ENCODE measurements at places on chromosomes 6 and 20.

DNA sequence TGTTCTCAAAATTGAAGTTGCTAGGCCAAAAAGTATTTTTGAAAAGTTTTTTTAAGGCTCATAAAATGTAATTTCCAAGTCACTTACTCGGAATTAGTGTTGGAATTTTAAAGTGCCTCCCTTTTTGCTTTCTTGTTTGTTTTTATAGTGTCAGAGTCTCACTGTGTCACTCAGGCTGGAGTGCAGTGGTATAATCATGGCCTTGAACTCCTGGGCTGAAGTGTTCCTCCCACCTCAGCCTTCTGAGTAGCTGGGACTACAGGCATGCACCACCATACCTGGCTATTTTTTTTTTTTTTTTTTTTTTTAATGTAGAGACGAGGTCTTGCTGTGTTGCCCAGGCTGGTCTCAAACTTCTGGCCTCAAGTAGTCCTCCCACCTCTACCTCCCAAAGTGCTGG lies 40.0 kb upstream of the GNRH2 start:
- no peak for DNase-seq

DNA sequence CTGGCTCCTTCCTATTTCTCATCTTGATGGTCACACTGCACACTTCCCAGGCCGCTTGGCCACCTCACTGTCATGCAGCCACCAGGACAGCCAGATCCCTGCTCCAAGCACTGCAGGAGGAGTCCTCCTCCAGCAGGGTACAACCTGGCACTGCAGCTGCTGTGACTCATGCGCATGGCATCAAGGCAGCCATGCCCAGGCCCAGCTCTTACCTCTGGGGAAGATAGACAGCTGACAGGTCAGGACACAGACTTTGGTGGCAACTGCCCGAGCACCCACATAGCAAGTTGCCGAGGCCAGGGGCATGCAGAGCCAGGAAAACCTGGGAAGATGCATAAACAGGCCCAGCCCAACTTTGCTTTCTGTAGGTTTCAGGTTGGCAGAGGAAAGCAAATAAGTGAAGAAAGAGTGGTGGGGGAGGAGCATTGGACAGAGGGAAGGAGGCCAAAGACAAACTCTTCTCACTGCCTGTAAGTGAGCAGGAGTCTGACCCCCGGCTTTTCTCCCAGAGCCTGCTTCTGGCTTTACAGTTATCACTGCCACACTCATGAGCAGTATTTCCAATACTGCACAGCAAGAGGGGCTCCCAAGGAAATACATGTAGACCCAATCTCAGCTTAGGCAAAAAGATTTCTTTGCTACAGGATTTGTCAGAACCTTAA lies 38.8 kb downstream of the SLC22A3 start:
- no peak for DNase-seq

- DNase-seq: no peak
Observed at GRCh38 chr20:58438970-58439808, 50.2 kb downstream of the VAPB start.

DNA sequence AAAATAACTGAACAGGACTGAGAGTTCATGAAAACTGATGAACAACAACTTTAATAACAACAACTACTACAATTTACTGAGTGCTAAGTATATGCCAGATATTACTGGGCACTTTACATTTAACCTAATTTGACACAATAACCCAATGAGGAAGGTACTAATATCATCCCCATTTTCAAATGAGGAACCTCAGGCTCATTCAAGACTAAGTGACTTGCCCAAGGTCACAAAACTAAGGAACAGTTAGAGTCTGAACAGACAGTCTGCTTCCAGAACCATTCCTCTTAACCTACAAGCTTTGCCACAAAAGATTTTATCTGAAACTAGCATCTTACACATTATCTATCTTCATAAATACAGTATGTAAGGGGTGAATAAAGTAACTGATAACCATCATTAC lies 10.6 kb upstream of the NDRG3 start:
- DNase-seq: no peak

DNA sequence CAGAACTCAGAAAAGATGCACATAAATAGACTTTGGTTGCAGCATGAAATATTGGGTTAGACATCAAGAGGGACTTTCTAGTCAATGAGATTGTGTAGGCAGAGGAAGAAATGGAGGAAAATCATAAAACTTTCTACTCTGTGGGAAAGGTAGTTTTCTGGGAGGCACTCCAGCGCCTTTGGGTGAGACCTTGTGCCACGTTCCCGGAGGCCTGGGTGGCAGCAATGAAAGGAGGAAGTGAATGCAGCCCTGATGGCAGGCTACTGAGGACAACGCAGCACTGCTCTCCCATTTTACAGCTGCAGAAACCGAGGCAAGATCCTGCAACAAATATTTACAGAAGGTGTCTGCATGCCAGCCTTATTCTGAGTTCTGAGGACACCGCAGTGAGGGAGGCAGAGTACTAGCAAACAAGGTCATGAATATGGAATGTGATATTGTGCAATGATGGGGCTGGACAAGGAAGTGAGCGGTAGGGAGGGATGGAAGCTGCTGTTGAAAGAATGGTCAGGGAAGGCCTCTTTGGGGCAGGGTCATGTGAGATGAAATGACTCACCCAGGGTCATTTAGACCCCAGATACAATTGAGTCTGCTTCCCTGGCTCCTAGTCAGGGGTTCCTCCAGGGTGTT lies 159.1 kb downstream of the TFAP2C start:
- no peak for DNase-seq

DNA sequence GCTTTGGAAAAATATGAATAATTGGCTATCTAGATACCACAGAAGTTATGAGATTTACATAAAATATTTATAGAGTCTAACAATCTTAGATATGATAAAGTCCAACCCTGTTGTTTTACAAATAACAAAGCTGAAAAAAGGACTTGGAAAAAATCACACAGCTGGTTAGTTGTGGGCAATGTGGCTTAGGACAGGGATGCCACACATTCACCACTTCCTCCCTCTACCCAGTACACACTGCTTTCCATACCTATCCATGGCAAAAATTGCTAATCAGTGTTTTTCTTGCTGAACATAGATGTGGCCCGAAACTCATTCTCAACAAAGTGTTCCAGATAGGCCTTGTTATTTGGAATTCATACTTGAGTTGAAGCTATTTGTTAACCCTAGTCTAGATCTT lies 147.3 kb upstream of the BMP5 start:
- no peak for DNase-seq

- no peak for DNase-seq
Observed at GRCh38 chr20:24664266-24664986, 195.0 kb downstream of the SYNDIG1 start.

Data from right cardiac atrium (tissue), 5 donors.